ENCODE measurements at places on chromosomes 2 and 18.

GRCh38 chr2:171057575-171057974 is 103.1 kb downstream of the TLK1 start:
- DNase-seq, result no peak

DNA sequence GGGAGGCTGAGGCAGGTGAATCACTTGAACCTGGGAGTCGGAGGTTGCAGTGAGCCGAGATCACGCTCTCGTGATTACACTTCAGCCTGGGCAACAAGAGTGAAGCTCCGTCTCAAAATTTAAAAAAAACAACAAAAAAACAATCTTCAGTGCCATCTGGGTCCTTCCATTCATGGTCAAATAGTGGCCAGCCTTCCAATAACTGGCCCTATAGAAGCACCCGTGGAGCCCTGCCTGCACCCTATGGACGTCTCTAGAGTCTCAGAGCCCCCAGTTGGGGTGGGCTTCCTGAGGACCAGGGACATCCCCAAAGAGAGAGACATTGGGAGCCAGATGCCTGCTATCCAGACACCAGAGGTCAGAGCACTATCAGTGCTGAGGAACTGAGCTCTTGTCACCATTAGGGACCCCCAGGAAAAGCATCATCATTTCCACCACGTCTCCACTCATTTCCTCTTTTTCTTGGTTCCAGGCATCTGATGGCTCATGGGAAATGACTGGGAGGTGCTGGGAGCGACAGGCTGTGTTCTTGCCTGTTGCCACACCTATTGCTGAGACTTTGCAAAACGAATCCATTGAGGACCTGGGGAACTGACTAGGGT is 9.4 kb downstream of the NEU2 start:
- DNase-seq, result no peak

GRCh38 chr18:33755931-33756560 is 178.0 kb downstream of the ASXL3 start:
- no peak for DNase-seq

- DNase-seq, result no peak
Measured at GRCh38 chr2:152063325-152063924, 35.4 kb downstream of the CACNB4 start.

DNA sequence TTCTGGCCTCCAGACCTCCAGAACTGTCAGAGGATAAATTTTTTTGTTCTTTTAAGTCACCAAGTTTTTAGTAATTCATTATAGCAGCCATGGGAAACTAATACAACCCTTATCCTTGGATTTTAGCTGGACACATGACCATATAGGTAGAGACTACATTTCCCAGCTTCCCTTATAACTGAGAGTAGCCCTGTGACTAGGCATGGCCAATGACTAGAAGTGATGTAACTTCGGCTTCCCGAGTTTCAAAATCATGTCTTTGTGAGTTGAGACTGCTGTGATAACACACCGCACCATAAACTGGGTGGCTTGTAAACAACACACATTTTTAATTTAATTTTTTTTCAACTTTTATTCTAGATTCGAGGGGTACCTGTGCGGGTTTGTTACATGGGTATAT is 134.0 kb upstream of the SERTAD2 start:
- no peak for DNase-seq

GRCh38 chr2:112151701-112152440 is 13.7 kb downstream of the FBLN7 start:
- DNase-seq, result no peak

All from hematopoietic multipotent progenitor cell (in vitro differentiated cells).